ENCODE measurements at places on chromosomes 3 and 15.

DNA sequence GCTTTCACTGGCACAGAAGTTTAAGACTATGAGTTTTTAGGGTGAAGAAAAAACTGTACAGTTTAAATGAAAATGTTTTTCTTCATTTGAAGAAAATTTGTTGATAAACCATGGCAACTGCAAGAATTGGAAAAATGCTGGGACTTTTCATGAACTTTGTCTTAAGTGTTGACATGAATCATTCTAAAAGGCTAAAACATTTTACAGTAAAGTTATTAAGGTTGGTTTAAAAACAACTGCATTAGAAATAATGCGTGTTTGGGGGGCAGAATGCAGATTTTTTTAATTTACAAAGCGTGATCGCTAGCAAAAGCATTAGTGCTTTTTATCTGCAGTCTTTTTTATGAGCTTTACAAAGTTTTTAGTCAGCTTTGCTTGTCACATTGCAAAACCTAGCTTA is 601.9 kb upstream of the TGFBR2 start:
- no peak for DNase-seq

- no peak for DNase-seq
These were observed 10.2 kb downstream of the C3orf20 start for GRCh38 chr3:14685179-14685578.

DNA sequence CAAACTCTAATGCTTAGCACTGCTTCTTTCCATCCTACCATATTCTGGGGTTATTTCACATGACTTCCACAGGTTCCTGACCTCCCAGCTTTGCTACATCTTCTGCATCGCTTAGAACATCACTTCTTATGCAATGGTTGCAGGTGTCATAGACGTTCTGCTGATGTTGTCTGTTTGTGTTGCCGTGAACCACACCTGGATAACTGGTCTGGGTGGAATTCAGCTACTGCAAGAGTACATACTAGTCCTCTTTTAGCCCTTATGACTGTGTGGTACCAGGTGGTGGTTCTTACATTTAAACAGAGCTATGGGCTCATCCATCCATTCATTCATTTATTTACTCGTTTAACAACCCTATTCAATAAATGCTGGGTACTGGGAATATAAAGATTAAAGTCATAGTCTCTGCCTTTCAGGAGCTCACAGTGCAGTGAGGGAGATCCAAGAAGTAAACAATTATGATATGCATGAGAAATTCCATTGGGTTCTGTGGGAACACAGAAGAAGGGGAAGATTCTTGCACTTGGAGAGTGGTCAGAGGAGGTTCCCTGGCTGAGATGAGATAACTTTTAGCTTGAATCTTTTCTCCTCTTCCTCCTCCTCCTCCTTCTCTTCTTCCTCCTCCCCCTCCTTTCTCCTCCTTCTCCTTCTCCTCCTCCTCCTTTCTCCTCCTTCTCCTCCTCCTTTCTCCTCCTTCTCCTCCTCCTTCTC is 30.8 kb downstream of the TMEM45A start:
- DNase-seq, result no peak

- DNase-seq, result no peak
These were observed 6.1 kb upstream of the SYN2 start for GRCh38 chr3:11998092-11998491.

GRCh38 chr3:139560411-139560810 is 20.9 kb upstream of the RBP1 start:
- no peak for DNase-seq

DNA sequence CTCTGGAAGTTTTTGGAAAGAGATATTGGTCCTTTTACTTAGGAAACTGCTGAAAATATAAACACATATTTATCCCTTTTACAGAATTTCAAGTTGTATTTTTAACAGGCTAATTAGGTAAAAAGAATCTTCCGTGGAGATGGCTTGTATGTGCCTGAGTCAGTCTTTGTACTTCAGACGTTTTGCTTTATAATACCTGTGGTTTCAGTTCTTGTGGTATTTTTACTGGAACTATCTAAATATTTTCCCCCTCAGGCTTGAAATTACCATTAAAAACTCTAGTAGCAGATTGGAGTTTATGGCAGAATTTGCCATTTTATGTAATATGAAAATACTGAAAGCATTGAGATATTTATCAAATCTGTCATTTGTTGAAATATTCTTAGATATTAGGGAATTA is 151.6 kb upstream of the CGNL1 start:
- DNase-seq, result no peak

GRCh38 chr3:47762233-47762632 is 19.5 kb downstream of the SMARCC1 start:
- DNase-seq, result no peak

- DNase-seq, result no peak
These were observed 37.4 kb upstream of the PCSK6 start for GRCh38 chr15:101526890-101527289.

GRCh38 chr3:73451301-73451944 is 173.3 kb downstream of the PDZRN3 start:
- DNase-seq, result no peak

All from central memory CD4-positive, alpha-beta T cell (primary cell).